HCEC 1CT (cell line): ENCODE measurements at places on chromosomes 5 and 9.

- no peak for DNase-seq
Measured at GRCh38 chr5:213803-214395, 4.1 kb downstream of the CCDC127 start.

- DNase-seq = peak; percentile 40
Measured at GRCh38 chr5:112084149-112084548, 327.2 kb upstream of the NREP start.

- DNase-seq = no peak
Measured at GRCh38 chr9:136541179-136541578, 4.7 kb downstream of the NOTCH1 start.

DNA sequence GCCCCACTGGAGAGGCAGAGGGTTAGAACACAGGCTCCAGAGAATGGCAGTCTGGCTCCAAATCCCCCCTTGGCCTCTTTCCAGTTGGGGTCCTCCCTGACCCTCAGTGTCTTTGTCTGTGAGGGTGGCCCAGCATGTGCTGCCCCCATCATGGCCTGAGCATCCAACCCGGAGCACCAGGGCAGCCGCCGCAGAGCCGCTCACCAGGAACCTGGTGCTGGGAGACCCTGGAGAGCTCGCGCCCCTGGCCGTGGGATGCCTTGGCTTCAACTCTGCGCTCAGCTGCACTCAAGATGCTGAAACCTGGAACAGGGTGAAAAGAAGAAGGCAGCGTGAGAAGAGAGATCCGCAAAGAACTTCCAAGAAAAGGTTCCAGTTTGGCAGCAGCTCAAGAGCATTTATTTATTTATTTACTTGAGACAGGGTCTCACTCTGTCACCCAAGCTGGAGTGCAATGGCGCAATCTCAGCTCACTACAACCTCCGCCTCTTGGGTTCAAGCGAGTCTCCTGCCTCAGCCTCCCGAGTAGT, 3.8 kb downstream of the CCDC187 start:
- DNase-seq = no peak

- peak; percentile 45 for DNase-seq
Measured at GRCh38 chr5:16791036-16791705, 144.9 kb downstream of the MYO10 start.

- no peak for DNase-seq
Measured at GRCh38 chr9:81202292-81202691, 487.1 kb downstream of the TLE1 start.

- no peak for DNase-seq
Measured at GRCh38 chr5:159210210-159210661, 883 bp upstream of the RNF145 start.

DNA sequence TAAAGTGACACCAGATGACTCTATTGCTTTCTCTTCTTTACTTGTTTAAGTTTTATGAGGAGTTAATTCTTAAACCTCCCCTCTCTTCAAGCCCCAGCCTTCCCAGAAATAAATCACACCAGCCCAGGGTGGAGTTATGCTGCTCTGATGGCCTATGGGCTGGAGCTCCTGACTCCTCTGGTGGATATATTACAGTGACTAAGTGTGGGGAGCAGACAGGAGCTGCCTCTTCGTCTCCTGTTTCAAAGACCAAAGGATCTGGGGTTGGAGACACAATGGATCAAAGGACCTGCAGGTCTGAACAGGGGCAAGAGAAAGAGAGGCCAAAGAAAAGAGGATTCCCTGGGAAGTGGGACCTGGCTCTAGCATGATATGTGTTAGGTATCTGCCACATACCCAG, 312.0 kb upstream of the MSX2 start:
- DNase-seq = no peak
